SJCRH30 (cell line): ENCODE measurements at places on chromosomes 11 and 22. TPM values are rescaled to one million over a fixed set of nuclear protein-coding genes. Genes with fewer than 3 reads are reported as not detected.
A peak's percentile ranks its signal among the peaks of the same experiment; 100 is the strongest.

Gene CABP4
- 1.2 and 2.6 TPM in 2 replicates for total RNA-seq

Gene PGA5
- not detected in 2 replicates for total RNA-seq

Gene HBG2
- not detected in 2 replicates for total RNA-seq

Gene SAC3D1
- 15.0 TPM in 2 replicates for total RNA-seq

Gene CCDC116
- 0.38 TPM in 1 of 2 replicates, not detected in the other for total RNA-seq

Gene CDCA5
- 80.6 and 87.3 TPM in 2 replicates for total RNA-seq

Gene KRTAP5-10
- total RNA-seq: not detected in 2 replicates

Gene SLC25A18
- 0.43 and 0.67 TPM in 2 replicates for total RNA-seq

Gene LMO1
- total RNA-seq: 0.20 and 0.24 TPM in 2 replicates

Gene TRIM49
- total RNA-seq: not detected in 2 replicates

Gene MS4A1
- not detected in 2 replicates for total RNA-seq

Gene PDGFB
- 0.05 and 0.26 TPM in 2 replicates for total RNA-seq

Gene MIF
- total RNA-seq: 270 and 350 TPM in 2 replicates

Gene CHADL
- 1.9 and 2.9 TPM in 2 replicates for total RNA-seq

- H3K4me1 ChIP-seq: peaks cover 6% of the 10 kb centered on the region
- DNase-seq: no peak
- no peaks in the 10 kb centered on the region for H3K36me3 ChIP-seq
- H3K4me3 ChIP-seq: no peak overlapping the region
Measured at GRCh38 chr11:130299978-130300377, 14.7 kb downstream of the ZBTB44 start.

DNA sequence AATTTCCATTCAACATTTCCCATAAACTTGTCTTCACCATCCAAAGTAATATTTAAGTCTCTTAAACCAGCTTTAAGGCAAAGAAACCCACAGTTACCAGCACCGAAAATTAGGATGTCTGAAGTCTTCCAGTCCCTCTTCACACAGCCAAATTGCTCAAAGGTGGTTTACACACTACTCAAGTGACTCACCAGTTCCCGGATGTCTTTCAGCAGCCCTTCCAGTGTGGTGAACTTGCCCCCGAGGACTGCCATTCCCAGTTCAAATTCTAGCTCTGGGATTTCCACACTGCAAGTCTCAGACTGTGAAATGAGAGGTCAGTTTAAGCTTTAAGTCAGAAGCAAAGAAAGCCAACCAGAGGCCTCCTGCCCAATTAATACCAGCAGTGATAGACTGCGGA is 5.1 kb downstream of the ZPR1 start:
- peaks cover 8% of the 10 kb centered on the region; the same call in 1 of the 2 replicates for H3K4me1 ChIP-seq
- H3K27me3 ChIP-seq: no peaks in the 10 kb centered on the region
- no peak overlapping the region for H3K27ac ChIP-seq
- H3K36me3 ChIP-seq: peaks cover 26% of the 10 kb centered on the region
- no peak for DNase-seq

GRCh38 chr11:98090861-98091505 is 929.8 kb upstream of the CNTN5 start:
- H3K36me3 ChIP-seq: no peaks in the 10 kb centered on the region
- no peaks in the 10 kb centered on the region for H3K4me1 ChIP-seq
- H3K4me3 ChIP-seq: no peak overlapping the region
- no peak for DNase-seq
- H3K27me3 ChIP-seq: no peaks in the 10 kb centered on the region
- H3K27ac ChIP-seq: no peak overlapping the region

DNA sequence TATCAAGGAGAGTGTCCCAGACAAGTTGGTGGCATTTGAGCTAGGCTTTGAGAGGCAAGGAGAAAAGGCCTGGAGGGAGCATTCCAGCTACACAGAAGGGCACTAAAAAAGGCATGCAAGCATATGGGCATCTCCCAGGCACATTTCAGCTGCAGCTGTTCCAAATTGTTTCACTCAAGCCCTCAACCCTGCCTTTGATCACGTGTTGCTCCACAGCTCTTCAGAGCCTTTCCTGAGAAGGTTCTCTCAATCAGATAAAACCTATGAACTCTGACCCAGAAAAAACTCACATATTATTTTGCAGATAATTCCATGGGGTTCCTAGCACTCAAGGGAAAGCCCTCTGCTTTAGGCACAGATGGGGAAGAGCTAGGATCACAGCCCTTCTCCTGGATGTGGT is 24.4 kb upstream of the HSPA8 start:
- peak; percentile 89 for DNase-seq
- peaks cover 4% of the 10 kb centered on the region for H3K4me1 ChIP-seq
- H3K36me3 ChIP-seq: peaks cover 2% of the 10 kb centered on the region; the same call in 1 of the 2 replicates
- H3K27me3 ChIP-seq: no peaks in the 10 kb centered on the region
- H3K4me3 ChIP-seq: no peak overlapping the region
- H3K27ac ChIP-seq: peak overlapping the region; percentile 46

- no peak for DNase-seq
- no peak overlapping the region for H3K27ac ChIP-seq
Measured at GRCh38 chr11:15945726-15946125, 410.6 kb downstream of the SOX6 start.

- H3K4me3 ChIP-seq: no peak overlapping the region
- DNase-seq: no peak
- H3K36me3 ChIP-seq: no peaks in the 10 kb centered on the region
- H3K27me3 ChIP-seq: no peaks in the 10 kb centered on the region; the same call in 1 of the 2 replicates
- H3K27ac ChIP-seq: no peak overlapping the region
- 0 out of 2 replicates have a peak, but pooled peaks cover 3% of the 10 kb centered on the region for H3K4me1 ChIP-seq
Measured at GRCh38 chr11:44674809-44675208, 52.0 kb upstream of the TSPAN18 start.

DNA sequence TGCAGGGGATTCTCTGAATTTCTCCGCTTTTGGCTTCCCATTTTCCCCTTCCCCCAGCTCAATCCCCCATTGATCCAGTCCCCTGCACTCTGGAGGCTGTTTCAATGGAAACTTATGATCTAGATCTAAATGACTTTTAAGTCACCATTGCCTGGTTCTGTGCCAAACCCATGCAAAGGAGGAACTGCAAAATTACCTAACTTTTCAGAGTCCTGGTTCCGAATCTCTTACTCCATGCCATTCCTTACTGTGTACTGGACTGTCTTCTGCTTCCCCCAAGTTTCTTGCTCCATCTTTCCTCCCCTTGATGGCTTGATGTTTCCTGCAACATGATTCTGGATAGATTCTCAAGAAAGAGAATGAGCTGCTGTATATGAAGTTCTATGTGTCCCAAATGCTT is 327.8 kb downstream of the MIAT start:
- H3K27ac ChIP-seq: no peak overlapping the region
- no peaks in the 10 kb centered on the region for H3K27me3 ChIP-seq
- H3K4me3 ChIP-seq: no peak overlapping the region
- no peaks in the 10 kb centered on the region for H3K36me3 ChIP-seq

GRCh38 chr11:130520271-130520671 is 71.8 kb downstream of the ADAMTS15 start:
- peaks cover 12% of the 10 kb centered on the region for H3K4me1 ChIP-seq
- no peak for DNase-seq
- no peaks in the 10 kb centered on the region for H3K27me3 ChIP-seq
- H3K27ac ChIP-seq: no peak overlapping the region
- H3K36me3 ChIP-seq: no peaks in the 10 kb centered on the region

GRCh38 chr11:108966978-108967377 is 302.1 kb downstream of the DDX10 start:
- H3K4me1 ChIP-seq: no peaks in the 10 kb centered on the region
- DNase-seq: no peak
- no peaks in the 10 kb centered on the region for H3K27me3 ChIP-seq
- no peak overlapping the region for H3K27ac ChIP-seq

DNA sequence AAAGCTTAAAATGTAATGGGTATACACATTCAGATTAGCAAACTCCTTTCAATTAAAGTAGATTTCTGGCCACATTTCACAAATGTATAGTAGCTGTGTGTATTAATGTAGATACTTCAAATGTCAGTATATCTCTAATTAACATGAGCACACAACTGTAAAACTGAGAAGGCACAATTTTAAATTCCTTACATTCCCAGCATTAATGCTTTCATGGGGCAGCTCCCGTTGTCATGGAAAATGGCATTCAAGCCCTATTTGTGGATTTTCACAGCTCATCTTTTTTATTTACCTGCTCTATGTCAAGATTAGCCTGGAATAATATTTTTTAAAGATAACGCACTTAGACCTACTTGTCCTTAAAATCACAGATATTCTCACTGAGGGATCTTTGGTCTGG is 113.6 kb upstream of the SOX6 start:
- DNase-seq: no peak
- H3K36me3 ChIP-seq: no peaks in the 10 kb centered on the region
- no peaks in the 10 kb centered on the region for H3K27me3 ChIP-seq
- H3K4me3 ChIP-seq: no peak overlapping the region

GRCh38 chr22:39283322-39284141 is 35.9 kb downstream of the RPL3 start:
- H3K4me1 ChIP-seq: no peaks in the 10 kb centered on the region; the same call in 1 of the 2 replicates
- no peak overlapping the region for H3K27ac ChIP-seq
- no peaks in the 10 kb centered on the region for H3K27me3 ChIP-seq

- no peak overlapping the region for H3K27ac ChIP-seq
- DNase-seq: no peak
- no peaks in the 10 kb centered on the region for H3K27me3 ChIP-seq
- no peaks in the 10 kb centered on the region for H3K36me3 ChIP-seq
Measured at GRCh38 chr22:24423519-24424000, 3.8 kb upstream of the ADORA2A start.

DNA sequence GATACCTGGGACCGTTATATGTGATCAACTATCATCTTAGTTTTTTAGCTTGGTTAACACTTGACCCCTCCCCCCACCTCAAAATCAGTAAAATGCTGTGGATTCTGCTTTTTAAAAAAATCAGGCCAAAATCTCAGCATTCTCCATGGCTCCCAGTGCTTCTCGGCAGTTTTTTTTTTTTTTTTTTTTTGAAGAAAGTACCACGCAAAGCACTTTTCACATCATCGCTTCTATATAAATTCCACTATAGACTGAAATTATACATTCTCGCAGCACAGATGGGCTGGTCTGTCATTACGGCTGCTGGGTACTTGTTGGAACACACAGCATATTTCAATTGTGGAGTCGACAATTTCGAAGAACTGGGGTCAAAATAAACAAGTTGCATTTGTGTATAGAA is 67.7 kb upstream of the PPARA start:
- H3K27me3 ChIP-seq: no peaks in the 10 kb centered on the region; the same call in 1 of the 2 replicates
- H3K4me3 ChIP-seq: no peak overlapping the region
- no peak overlapping the region for H3K27ac ChIP-seq
- no peaks in the 10 kb centered on the region; the same call in 1 of the 2 replicates for H3K4me1 ChIP-seq

DNA sequence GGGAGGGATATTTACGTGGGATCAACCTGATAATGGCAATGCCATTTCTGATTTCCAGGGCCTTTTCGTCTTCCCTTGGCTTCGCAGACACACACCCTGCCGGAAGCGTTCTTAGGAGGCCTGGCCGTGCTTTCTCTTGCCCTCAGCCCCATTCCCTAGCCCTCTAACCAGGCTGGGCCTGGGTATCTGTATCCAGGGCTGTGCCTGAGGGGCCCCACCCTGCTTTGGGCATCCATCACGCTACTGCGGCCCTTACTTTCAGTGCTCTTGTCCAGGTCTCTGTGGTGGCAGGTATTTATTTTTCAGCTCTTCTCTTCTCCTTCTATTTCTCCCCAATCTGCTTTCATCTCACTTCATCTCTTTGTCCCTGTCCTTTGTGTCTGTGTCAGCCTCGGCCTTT is 105.0 kb downstream of the ZBTB16 start:
- no peak overlapping the region for H3K4me3 ChIP-seq
- no peak for DNase-seq
- peaks cover 14% of the 10 kb centered on the region; the same call in 1 of the 2 replicates for H3K4me1 ChIP-seq
- no peak overlapping the region for H3K27ac ChIP-seq
- no peaks in the 10 kb centered on the region for H3K36me3 ChIP-seq
- H3K27me3 ChIP-seq: no peaks in the 10 kb centered on the region

GRCh38 chr11:468036-468435 is 18.0 kb downstream of the PTDSS2 start:
- H3K27me3 ChIP-seq: no peaks in the 10 kb centered on the region
- H3K27ac ChIP-seq: no peak overlapping the region
- no peak for DNase-seq
- H3K36me3 ChIP-seq: peaks cover 9% of the 10 kb centered on the region
- H3K4me3 ChIP-seq: no peak overlapping the region
- no peaks in the 10 kb centered on the region for H3K4me1 ChIP-seq

DNA sequence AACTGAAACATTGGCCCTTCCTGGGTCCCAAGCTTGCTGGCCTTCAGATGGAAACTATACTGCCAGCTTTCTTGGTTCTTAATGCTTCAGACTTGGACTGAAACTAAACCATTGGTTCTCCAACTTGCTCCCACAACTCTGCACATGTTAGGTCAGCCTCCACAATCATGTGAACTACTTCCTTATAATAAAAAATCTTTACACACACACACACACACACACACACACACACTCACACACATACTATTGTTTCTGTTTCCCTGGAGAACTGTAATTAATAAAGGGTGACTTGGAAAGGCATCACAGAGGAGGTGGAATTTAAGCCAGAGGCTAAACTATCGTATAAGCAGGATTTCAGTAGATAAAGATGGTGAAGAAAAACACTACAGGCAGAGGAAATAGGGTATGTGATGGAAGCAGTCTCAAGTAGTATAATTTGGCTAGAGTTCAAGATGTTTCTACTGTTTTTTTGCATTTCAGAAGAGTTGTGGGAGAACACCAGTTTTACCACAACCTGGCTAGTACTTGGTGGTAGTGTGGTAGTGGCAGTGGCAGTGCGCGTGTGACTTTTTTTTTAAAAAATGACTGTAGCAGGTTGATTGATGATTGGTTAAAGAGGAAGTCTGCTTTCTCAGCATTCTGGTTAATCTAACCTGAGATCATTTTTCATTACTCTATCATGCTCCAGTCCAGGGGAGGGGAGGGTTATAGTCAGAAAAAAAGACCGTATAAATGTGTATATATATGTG is 70.1 kb downstream of the PDE3B start:
- H3K36me3 ChIP-seq: no peaks in the 10 kb centered on the region
- no peak overlapping the region for H3K27ac ChIP-seq
- H3K4me3 ChIP-seq: no peak overlapping the region
- no peaks in the 10 kb centered on the region for H3K4me1 ChIP-seq
- no peaks in the 10 kb centered on the region for H3K27me3 ChIP-seq

DNA sequence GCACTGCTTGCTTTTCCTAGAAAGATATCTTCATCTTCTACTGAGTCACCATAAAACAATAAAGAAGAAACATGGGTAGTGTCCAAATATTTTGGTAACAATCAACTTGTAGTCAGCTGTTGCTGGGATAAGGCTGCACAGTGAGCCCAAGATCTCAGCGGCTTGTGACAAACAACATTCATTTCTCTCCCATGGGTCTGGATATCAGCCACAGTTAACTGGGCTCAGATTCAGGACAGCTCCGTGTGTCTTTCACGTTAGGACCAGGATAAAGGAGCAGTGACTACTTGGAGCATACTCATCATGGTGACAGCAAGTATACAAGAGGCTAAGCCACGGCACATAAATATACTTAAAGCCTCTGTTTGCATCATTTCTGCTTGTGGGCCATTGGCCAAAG is 27.9 kb upstream of the GRK3 start:
- H3K36me3 ChIP-seq: no peaks in the 10 kb centered on the region
- DNase-seq: no peak
- H3K27me3 ChIP-seq: no peaks in the 10 kb centered on the region
- H3K27ac ChIP-seq: no peak overlapping the region
- H3K4me1 ChIP-seq: 0 out of 2 replicates have a peak, but pooled peaks cover 3% of the 10 kb centered on the region

GRCh38 chr11:111759376-111759775 is 6.8 kb downstream of the PPP2R1B start:
- DNase-seq: no peak
- no peak overlapping the region for H3K4me3 ChIP-seq
- H3K36me3 ChIP-seq: peaks cover 16% of the 10 kb centered on the region
- H3K4me1 ChIP-seq: no peaks in the 10 kb centered on the region
- no peak overlapping the region for H3K27ac ChIP-seq

GRCh38 chr11:22559416-22559815 is 66.2 kb downstream of the FANCF start:
- H3K4me1 ChIP-seq: peaks cover 9% of the 10 kb centered on the region
- no peak overlapping the region for H3K4me3 ChIP-seq
- no peaks in the 10 kb centered on the region for H3K36me3 ChIP-seq
- DNase-seq: no peak

GRCh38 chr11:123006860-123007542 is 25.4 kb upstream of the BSX start:
- DNase-seq: no peak
- no peaks in the 10 kb centered on the region for H3K4me1 ChIP-seq
- no peak overlapping the region for H3K4me3 ChIP-seq
